ENCODE measurements at places on chromosomes 5 and 9.

DNA sequence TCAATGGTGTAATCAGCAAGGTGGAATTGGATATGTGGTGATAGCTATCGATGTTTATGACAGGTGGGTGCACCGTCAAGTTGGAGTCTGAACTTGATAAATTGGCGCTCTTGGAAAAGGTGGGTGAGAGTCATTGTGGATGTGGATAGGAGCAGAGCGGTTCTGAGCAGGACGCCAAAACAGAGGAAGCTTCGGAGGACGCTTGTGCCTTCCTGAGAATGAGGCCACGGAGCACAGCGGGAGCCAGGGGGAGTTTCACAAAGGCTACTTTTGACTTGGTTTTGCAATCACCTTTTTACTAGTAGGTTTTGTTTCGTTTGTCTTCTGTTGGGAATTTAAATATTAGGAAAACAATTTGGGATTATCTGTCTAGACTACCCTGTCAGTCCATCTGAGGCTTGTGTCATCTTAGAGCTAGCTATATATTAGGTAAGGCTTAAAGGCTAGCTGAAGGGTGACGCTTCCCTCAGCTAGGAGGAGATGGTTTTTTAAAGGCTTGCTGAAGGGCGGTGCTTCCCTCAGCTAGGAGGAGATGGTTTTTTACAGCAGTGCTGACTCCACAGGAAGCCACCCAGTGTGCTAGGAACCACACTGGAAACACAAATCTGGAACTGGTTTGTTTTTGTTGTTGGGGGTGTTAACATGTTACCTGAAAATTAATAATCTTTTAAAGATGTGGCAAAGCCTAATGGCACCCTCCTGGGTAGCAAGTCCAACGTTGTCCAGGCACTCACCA lies 142.4 kb upstream of the IRX4 start:
- no peak for DNase-seq

GRCh38 chr9:102642651-102643050 lies 352.5 kb upstream of the CYLC2 start:
- DNase-seq, result no peak

DNA sequence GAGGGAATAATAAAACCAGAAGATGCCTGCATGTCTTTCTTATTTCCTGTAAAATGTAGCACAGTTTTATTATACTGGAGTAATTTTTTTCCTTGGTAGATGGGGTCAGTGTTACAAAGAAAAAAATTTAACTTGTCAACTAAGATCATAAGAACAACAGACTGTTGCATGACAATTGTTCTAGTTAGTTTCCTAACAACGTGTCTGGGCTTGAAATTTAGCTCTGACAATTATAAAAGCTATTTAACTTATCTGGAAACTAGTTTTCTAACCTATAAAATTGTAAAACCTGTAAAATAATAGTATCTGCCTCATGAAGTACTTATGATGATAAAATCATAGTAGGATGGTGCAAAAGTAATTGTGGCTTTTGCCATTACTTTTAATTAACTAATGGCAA lies 4.9 kb downstream of the SHOC1 start:
- DNase-seq, result no peak

GRCh38 chr5:150438873-150439546 lies 10.5 kb downstream of the RPS14 start:
- DNase-seq, result no peak

DNA sequence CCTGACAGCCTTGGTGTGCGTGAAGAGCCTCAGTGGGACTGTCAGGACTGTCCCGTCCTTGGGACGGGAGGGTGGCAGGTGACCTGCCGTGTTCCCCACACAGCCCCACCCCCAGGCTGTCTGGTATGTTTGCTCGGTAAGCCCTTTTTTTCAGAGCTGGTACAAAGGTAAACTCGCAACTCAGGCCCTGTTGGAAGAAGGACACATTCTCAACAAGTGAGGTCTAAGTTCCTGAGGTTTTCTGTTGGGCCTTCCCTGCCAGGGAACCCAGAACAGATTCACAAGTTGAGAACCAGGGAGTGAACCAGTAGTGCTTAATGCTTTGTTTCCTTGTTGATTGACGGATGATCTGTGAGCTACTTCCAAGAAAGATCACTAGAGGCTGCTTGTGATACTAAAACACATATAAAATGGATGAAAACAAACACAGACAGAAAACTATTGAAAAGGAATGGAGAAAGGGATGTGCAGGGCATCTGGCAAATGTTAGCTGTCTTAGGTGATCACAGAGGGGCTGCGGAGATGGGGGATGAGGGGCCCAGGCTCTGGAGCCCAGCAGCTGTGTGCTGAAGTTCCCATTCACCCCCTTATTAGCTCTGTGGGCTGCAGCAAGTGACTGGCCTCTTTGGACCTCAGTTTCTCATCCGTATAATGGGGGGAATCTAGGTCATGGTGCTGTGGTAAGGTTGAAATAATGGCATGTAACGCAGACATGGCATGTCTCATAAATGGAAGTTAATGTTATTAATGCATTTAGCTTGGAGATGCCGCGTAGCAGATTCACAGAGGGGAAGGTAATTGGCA lies 2.7 kb downstream of the NDST1 start:
- DNase-seq, result no peak

- DNase-seq, result no peak
Measured at GRCh38 chr5:91042936-91043255, 340.2 kb downstream of the ARRDC3 start.

GRCh38 chr5:152572812-152573211 lies 167.7 kb upstream of the NMUR2 start:
- DNase-seq, result no peak

- DNase-seq, result no peak
Measured at GRCh38 chr5:147490989-147491388, 18.9 kb downstream of the DPYSL3 start.

DNA sequence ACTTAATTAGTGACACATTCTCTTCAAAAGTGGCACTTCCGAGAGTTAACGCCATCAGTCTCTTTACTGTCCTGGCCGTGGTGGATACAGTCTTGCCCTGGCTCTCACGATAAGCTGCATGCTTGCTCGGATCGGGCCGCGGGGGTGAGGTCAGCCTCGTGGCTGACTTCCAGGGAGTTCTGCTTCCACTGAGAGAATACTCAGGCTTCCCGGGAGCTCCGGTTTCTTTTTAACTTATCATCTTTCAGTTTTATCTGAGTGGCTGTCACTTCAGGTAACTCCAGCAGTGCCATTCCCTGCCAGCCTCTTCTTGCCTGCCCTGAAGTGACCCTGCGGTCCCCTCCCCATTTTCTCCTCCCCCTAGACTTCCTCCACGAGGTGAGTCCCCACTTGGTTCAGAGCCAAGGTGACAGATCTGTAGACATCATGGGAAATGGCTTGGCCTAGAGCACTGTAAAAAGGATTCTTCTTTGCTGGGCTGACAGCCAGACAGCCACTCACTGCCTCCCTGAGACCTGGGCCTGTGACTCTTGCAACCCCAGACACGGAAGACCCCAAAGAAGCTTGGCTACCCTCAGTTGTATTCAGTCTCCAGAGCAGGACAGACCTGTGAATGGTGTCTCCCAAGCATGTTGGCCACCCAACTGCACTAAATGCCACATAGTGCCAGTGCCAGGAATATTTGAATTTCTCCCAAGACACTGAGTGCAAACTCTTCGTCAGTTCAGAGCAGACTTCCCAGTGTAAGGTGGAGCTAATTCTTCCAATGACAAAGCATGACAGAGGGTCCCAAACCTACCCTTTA lies 95.1 kb downstream of the DAPK1 start:
- no peak for DNase-seq

- peak; percentile 27 for DNase-seq
Measured at GRCh38 chr5:150270541-150271295, 18.9 kb downstream of the CAMK2A start.

GRCh38 chr9:76004526-76004925 lies 114.1 kb downstream of the PCSK5 start:
- DNase-seq, result no peak

DNA sequence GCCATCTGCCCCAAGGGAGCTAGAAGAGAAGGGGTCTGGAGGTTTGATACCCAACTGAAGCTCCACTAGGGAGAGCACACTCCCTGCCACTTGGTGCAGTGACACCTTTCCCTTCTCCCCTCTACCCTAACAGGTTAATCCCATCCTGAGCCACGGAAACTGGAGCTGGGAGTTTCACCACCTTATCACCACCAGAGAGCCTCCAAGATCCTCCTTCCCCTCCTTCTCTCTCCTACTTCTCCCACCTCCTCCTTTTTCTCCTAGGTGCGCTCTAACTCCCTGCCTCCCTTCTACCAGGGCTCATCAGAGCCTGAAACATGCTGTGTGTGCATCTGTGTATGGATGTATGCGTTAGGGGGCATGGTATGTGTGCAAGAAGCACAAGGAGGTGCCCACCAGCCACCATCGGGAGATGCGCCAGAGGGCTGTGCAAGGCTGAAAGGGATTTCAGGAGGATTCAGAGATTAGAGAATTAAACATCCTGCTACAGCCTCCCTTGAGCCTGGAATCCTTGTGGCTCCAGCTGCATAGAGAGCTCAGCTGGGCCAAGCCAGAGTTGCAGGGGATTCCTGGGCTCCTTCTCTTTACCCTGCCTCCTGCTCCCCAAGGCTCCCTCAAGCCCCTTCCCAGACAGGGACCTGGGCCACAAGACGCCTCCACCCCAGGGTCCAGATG lies 89.8 kb downstream of the PCDH1 start:
- no peak for DNase-seq

- no peak for DNase-seq
Measured at GRCh38 chr9:132585954-132586829, 3.8 kb downstream of the BARHL1 start.

DNA sequence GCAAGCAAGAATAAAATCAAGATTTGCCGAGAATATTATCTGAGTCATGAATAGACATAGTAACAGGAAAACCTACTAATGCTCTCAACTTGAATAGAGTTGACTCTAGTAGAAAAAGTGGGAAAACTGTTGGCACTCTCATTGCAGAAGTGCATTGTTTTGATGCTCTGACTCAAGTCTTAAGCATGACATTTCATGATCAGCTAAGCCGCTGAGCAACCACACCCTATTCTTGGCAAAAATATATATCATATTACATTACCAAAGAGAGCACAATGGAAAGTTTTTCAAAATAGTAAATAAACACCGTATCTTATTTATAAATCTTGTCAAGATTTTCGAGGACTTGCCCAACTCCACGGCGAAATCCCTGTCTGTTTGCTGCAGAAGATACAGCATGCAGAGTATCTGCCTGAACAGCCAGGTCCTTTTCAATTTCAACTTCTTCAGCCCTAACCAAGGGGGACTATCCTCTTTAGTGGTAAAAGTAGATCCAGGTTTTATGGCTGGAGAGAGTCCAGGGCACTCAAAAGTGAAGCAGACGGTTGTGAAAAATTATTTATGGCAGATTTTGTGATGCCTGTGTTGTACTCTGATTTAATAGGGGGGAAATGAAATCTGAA lies 13.9 kb upstream of the ADAMTSL1 start:
- DNase-seq, result no peak

DNA sequence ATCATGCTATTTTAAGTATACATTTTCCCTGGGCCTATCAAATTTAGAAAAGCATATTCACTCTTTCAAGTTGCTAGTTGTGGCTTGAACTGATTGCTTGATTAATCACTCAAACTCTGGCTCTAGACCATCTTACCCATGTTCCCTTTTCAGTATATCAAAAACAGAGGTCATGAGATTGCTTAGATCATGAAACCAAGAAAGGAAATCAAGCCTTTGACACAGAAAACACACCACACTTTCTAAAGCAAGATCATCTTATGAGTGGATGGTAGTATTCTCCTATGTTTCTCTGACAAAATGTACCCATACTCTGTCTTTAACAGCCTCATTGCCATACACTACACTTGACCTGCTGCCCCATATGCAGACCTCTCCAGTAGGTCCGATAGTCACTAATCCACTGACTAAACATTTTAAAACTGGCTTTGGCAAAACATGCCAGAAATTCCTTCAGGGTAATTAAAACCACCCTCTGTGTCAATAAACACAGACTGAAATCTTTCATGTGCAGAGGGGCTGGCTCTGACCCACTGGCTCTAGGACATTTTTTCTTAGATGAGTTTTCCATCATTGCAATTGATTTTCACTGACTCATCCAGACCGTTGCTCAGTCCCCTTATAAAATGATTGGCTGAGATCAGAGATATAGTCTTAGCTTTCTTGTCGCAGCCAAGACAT lies 18.2 kb downstream of the PPP2R2B start:
- no peak for DNase-seq

- no peak for DNase-seq
Measured at GRCh38 chr9:98555651-98556465, 152.9 kb downstream of the GABBR2 start.

DNA sequence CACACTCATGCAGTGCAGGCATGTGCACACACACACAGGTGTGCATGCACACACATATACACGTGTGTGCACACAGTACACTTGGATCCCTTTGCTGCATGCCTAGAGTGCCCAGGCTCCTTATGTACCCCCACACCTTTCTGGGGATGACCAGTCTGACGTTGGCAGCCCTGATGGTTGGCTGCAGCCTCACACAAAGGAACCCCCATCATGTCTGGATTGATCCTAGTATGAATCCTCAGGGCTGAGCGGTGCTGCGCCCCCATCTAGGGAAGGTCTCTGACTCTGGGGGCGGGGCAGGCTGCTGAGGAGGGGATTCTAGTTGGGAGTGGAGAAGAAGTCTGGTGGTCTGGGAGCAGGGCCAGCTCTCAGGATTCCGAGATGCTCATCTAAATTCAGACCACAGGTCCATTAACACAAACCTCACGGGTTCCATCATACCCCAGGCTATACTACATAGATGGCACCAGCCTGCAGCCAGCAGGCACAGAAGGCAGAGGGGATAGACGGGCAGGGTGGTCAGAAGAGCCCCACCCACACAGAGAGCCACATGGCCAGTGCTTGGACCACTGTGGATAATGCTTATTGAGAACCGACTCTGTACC lies 50.5 kb upstream of the OLFM1 start:
- DNase-seq, result no peak

- DNase-seq, result no peak
Measured at GRCh38 chr9:115341426-115341825, 223.5 kb upstream of the TNC start.

- peak; percentile 45 for DNase-seq
Measured at GRCh38 chr5:126482591-126482990, 59.4 kb downstream of the GRAMD2B start.

DNA sequence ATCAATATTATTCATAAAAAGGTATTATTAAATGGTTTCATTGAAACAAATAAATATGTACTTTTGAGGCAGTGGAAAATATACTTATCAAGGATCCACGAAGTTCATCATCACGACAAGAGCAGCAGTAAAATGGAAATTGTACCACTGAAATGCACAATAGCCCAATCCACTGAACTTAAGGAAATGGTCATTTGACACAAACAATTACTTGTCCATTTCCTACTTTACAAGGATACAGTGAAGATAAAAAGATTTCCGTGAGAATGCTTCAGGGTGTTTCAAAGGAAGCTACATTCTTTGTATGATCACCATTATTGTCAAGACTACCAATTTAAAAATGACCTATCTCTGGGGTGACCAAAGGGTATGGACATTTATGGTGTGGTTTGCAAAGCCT lies 210.3 kb downstream of the SYK start:
- no peak for DNase-seq

- DNase-seq, result peak; percentile 95
Measured at GRCh38 chr5:133251296-133252132, 199.7 kb downstream of the HSPA4 start.

- no peak for DNase-seq
Measured at GRCh38 chr5:34045996-34046395, 3.0 kb upstream of the C1QTNF3 start.
